Islet precursor cell (in vitro differentiated cells): ENCODE measurements at places on chromosomes 2 and 18.

- DNase-seq, result no peak
These were observed 15.3 kb downstream of the TM4SF20 start for GRCh38 chr2:227363756-227364155.

- DNase-seq, result no peak
These were observed 51.6 kb downstream of the GALNT14 start for GRCh38 chr2:31086590-31086989.

- no peak for DNase-seq
These were observed 11.1 kb upstream of the MSGN1 start for GRCh38 chr2:17805166-17805565.

GRCh38 chr18:41545091-41545888 is 409.7 kb upstream of the PIK3C3 start:
- DNase-seq, result no peak

DNA sequence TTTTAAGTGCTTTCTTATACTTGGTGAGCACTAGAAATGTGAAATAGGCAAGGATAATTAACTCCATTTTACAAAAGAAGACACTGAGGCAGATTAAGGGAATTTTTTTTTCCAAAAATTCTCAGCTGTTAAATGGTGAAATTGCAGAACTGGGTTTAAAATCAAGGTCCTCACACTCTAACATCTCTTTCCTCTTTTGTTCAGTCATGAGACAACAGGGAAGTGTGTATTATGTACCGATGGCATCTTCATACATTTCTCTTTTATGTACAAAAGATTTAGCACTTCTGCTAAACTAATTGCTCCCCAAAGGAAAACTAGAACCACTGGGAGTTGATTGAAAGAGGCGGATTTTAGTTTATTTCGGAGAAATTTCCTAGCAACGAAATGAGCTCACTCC is 203.0 kb downstream of the SETBP1 start:
- DNase-seq, result no peak

- no peak for DNase-seq
These were observed 3.7 kb upstream of the TGFA start for GRCh38 chr2:70557171-70557838.

- DNase-seq, result no peak
These were observed 162.6 kb upstream of the FN1 start for GRCh38 chr2:215598376-215598975.

GRCh38 chr18:3186678-3187658 is 32.8 kb downstream of the MYOM1 start:
- no peak for DNase-seq

- peak; percentile 38 for DNase-seq
These were observed 80.5 kb downstream of the BCL2L11 start for GRCh38 chr2:111201214-111201613.
